ENCODE measurements at places on chromosomes 16 and 17. TPM values are rescaled to one million over a fixed set of nuclear protein-coding genes. Genes with fewer than 3 reads are reported as not detected.

Gene RSKR
- total RNA-seq, result 12.6 TPM

Gene G6PC1
- total RNA-seq, result not detected

Gene BEAN1
- not detected for total RNA-seq

Gene LUC7L3
- 67.0 TPM for total RNA-seq

Gene GNGT2
- total RNA-seq, result 3.2 TPM

All from thoracic aorta endothelial cell (primary cell).